ENCODE measurements at places on chromosomes 16 and 17.

DNA sequence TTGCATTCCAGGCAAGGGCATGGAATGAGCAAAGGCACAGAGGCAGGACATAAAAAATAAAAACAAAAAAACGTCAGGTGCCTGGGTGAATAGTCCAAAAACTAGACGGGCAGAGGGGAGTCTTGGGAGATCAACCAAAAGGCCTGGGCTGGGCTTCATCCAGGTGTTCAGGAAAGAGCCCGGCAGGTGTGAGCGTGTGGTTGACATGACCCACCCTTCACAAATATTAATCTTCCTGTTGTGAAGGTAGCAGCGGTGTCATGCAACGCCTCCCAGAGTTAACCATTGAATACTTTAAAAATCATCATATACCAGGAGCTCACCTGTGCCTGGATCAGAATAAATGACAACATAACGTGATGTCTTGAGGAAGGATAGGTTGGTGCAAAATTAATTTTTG is 90.6 kb downstream of the USP22 start:
- DNase-seq, result no peak

DNA sequence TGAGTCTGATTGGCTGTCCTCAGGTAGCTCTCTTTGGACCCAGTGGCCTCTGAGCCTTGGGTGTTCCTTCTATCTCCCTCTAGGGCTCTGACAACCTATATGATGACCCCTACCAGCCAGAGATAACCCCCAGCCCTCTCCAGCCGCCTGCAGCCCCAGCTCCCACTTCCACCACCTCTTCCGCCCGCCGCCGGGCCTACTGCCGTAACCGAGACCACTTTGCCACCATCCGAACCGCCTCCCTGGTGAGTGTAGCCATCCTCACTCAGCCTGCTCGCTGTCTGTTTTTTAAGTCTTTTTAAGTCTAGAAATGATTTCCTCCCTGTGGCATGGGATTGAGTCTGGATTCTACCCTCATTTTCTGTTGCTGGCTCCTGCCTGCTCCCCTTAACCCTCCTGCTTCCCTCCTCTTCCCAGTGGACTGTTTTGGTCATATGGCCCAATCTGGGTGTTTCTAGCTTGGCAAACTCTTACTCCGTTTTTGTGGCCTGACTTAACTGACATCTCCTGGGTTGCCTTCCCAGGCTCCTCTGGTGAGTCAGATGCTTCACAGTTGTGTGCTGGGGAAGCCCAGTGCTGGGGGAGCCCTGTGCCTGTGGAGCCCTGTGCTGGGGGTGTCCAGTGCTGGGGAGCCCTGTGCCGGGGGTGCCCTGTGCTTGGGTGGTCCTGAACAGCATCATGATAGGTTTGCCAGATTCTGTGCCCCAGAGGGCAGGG is 9.9 kb downstream of the TAOK2 start:
- DNase-seq, result no peak

DNA sequence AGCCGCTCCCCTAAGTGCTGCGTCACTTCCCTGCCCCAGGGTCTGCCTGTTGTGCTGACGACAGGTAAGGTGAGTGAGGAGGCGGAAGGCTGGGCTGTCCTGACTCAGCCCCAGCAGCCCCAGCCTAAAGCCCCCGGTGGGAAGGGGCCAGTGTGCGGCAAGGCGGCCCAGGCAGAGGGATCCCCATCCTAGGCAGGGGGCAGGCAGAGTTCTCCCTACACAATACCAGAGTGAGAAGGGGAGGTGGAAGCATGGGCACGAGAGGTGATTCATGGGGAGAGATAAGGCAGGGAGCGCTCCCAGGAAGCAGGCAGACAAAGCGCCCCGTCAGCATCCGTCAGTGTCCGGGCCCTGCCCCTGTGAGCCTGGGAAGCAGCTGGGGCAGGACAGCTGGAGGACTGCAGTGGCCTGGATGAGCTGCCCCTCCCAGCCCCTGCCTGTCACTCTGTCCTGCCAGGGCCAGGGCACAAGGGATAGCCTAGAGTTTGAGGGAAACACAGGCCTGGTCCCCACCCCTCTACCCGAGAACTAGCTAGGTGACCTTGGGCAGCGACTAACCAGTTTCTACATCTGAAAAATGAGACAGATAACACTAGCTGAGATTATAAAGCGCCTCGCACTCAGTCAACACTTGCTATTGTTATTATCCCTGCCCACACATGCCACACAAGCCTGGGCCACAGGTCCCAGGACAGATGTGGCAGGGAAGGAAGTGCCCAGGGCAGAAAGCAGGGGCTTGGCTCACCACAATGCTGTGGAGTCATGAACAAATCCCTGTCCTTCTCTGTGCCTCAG is 3.8 kb downstream of the FAM83G start:
- no peak for DNase-seq

DNA sequence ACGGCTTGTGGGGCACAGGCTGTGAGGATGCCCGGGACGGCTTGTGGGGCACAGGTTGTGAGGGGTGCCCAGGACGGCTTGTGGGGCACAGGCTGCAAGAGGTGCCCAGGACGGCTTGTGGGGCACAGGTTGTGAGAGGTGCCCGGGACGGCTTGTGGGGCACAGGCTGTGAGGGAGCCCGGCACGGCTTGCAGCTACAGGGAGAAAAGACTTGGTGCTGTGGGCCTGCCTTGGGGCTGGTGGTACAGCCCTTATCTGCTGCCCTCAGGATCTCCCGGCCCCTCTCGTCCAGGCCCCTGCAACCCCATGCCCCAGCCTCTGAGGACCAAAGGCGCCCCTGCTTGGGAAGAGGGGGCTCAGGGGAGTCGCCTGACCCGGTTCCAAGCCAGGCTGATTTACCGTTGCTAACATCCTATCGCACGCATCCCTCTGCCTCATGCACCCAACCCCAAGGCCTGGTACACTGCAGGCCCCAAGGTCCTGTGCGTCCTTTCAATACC is 5.0 kb upstream of the HBM start:
- DNase-seq, result no peak

DNA sequence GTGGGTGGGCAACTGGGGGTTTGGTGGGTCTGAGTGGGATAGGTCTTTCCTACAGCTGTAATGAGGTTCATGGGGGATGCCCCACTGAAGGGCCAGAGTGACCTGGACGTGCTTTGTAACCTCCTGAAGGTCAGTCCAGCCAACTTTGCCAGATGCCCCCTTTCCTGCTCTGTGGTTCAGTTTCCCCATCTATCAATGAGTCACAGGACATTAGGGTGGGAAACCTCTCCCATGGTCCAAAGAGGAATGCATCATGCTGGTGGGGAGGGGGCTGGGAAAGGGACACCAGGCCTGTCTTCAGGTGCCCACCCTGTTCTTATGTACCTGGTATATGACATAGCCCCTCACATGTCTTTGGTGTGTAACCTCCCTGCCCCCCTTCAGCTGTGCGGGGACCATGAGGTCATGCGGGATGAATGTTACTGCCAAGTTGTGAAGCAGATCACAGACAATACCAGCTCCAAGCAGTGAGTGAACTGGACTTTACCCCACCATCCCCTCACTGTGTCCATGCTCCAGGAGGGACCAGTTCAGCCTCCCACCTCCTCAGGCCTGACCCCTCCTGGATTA is 24.0 kb upstream of the ALKBH5 start:
- no peak for DNase-seq

Measured in C1 segment of cervical spinal cord (tissue), 14 donors.